ENCODE measurements at places on chromosomes 4 and X.
A peak's percentile ranks its signal among the peaks of the same experiment; 100 is the strongest.

- peak; percentile 56 for DNase-seq
Observed at GRCh38 chr4:110361921-110362320, 114.0 kb upstream of the ENPEP start.

DNA sequence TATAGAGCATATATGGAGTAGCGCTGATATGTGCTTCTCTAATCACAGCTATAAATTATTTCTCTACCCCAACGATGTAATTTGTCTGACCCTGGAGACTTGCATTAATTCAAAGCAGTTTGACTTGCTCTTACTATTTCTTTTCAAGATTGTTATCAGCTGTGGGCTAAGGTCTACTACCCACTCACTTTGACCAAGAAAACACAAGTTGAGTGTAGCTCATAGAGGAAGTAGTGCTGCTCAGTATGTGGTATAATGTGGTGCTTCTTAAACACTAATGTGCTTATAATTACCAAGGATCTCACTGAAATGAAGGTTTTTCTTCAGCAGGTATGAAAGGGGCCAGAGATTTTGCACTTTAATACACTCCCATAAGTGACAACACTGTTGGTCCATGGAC lies 70.1 kb downstream of the INPP4B start:
- no peak for DNase-seq

GRCh38 chrX:489820-490219 lies 103.1 kb upstream of the PPP2R3B start:
- no peak for DNase-seq

- no peak for DNase-seq
Observed at GRCh38 chr4:20219521-20219920, 32.2 kb upstream of the SLIT2 start.

GRCh38 chr4:128658214-128658631 lies 151.3 kb upstream of the JADE1 start:
- DNase-seq, result no peak

DNA sequence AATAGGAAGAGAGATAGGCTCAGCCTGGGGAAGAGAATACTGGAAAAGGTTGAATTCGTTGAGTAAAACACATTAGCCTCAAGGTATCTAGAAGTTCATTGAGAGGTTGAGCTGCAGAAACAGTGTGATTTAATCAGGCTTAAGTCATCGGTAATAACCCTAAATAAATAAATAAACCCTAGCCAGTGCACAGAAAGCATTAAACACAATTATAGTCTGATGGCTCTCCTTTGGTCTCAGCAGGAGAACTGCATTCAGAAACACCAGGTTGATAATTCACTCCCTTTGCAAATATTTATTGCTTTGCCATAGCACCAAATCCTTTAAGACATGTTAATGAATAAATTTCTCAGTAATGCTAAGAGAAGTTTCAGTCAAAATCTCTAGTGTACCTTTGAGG lies 9.6 kb downstream of the DCX start:
- DNase-seq, result no peak

DNA sequence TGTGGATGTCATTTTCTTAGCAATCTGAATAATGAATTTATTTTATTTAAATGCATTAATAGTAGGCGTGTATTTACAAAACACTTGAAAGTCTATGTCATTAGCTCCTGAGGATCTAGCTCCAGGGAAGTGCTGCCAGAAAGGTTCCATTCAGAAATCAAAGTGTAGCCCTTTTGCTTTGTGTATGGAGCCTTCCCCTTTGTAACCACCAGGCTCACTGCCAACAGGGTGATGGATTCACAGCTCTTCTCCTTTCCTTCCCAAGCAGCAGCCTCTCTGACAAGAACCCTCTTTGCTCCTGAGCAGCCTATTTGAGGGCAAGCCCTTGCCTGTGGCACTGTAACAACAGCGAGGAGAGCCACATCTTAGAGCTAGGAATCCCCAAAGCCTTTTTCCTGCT lies 286.0 kb upstream of the RASGEF1B start:
- no peak for DNase-seq

- DNase-seq, result no peak
Observed at GRCh38 chrX:9919632-9920172, 47.5 kb upstream of the CLDN34 start.

DNA sequence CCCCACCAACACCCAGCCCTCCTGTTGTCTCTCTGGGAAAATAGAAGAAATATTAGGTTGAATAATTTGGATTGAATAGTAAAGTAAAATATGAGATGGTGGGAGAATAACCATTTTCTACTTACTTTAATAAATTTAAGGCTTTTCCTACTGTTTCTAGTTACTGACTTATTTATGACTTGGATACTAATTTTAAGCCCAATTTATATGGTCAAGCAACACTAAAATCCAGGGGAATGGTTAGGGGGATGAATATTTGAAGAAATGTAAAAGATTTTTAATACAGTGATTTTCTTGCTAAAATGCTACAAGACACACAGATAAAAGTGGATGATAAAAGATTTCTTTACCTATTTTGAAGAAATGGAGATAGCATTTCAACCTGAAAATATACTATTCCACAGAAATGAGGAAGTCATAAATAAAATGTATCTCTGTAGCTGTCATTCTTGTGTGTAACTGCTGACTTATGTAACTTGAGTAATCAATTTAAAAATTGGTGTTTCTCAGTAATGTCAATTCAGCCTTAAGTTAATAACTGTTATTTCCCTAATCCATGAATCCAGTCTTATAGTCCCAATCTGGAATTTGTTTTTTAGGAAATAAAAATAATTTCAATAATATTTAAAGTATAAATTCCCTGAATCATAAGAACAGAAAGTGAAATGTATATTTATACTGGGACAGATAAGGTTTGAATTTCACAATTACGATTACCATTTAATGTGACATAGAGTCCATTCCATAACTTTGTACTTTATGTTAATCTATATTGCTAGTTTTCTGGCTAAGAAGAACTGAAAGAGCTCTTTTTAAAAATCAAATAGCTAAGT lies 24.3 kb upstream of the IL2 start:
- DNase-seq, result no peak

- no peak for DNase-seq
Observed at GRCh38 chr4:160373911-160374310, 1271.0 kb downstream of the RAPGEF2 start.

GRCh38 chr4:1195891-1196401 lies 23.6 kb upstream of the SPON2 start:
- no peak for DNase-seq

- no peak for DNase-seq
Observed at GRCh38 chrX:134883137-134883700, 107.6 kb upstream of the SMIM10 start.

All from activated CD4-positive, alpha-beta T cell treated with anti-CD3 and anti-CD28 coated beads, Interleukin-2, amount 10 ng/mL, durations not matched to agents 24 days and 14 days (primary cell).